ENCODE measurements at places on chromosomes 4 and X.

DNA sequence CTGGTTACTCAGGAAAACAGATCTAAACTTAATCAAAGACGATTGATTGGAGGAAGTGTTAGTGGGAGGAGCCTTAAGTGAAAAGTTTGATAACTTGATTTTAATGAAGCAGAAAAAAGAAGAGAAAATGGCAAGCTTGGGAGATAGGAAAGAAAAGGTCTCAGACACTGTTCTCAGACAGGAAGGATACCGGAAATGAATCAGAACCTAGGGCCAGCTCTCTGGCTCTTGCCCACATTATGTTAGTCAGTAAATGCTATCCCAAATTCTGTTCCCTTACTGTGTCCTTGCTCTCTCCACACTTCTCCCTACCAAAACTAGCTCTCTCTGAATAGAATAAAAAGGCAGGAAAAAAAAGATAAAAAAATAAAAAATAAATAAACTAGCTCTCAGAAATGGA, 48.6 kb upstream of the TMEM164 start:
- DNase-seq, result no peak

DNA sequence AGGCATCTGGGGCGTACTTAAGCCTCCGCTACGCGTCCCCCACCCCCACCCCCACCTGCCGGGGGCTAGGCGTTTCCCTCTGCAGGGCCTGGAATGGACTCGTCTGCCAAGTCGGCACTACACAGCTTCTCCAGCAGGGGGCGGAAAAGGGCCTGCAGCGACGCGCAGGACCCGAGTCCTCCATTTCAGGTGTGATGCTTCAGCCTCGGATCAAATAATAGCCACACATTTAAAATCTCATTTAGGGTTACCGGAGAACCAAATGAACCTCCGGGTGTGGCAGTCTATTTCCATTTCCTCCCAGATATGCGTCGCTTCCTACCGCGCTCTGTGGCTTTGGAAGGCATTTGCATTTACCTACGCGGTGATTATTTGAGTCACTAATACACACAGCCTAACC, 2.9 kb downstream of the PAK3 start:
- DNase-seq, result no peak

DNA sequence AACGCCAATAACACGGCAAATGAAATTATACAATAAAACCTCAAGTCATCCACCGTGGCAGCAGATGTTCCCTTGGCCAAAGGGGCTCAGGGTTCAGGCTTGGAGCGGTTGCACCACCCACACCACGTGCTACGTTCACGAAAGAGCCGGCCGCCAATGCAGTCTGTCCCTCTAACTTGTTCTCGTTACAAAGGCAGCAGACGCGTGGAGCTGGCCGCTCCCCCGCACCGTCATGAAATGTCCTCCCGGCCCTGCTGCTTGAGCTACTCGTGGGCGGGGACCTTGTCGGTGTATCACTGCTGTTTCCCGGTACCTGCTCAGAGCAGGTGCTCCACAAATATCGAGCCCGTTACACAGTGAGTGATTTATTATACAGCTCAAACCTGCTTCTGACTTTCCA, 36.4 kb upstream of the MAN2B2 start:
- no peak for DNase-seq

- DNase-seq, result no peak
Observed at GRCh38 chr4:123976819-123977218, 580.2 kb downstream of the SPRY1 start.

- DNase-seq, result no peak
Observed at GRCh38 chr4:27934871-27935270, 1074.2 kb downstream of the STIM2 start.

- DNase-seq, result no peak
Observed at GRCh38 chr4:33226133-33226532, 2506.0 kb downstream of the PCDH7 start.

- no peak for DNase-seq
Observed at GRCh38 chrX:133375615-133376340, 39.5 kb downstream of the GPC4 start.

Measured in foreskin melanocyte (primary cell).